ENCODE measurements at places on chromosomes 4 and X.

GRCh38 chrX:110786486-110786885 lies 9.1 kb downstream of the CHRDL1 start:
- no peak for DNase-seq

GRCh38 chr4:16261313-16261878 lies 35.1 kb upstream of the TAPT1 start:
- no peak for DNase-seq

- DNase-seq = no peak
Observed at GRCh38 chr4:22192084-22192511, 243.5 kb upstream of the KCNIP4 start.

DNA sequence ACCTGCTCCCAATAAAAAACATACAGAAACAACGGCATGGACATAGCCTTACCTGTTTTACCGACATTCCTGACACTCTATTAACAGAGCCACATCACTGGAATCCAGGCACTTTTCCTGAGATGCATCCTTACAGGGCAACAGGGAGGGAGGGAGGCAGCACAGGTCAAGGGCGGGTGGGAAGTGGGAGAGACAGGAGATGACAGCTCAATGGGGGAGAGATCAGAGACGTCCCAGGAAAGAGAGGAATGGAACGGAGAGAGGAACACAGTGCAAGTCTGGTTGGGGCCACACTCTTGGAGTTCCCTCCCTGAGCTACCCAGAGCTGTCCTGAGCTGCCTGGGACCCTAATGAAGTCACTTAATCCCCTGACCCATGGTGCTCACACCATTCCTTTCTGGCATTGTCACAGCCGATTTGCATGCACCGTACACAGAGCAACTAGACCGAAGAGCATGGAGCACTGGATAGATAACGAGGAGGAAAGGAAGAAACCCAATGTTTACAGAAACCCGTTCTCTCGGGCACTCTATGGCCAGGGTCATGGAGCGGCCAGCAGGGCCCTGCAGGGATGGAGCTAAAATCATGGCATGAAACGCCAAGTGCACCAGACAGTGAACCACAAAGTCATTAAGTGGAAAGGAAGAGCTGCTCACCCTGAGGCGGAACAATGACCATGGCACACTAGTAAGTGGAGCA lies 93.1 kb downstream of the NSUN7 start:
- no peak for DNase-seq

- no peak for DNase-seq
Observed at GRCh38 chr4:85548841-85549240, 73.9 kb downstream of the ARHGAP24 start.

DNA sequence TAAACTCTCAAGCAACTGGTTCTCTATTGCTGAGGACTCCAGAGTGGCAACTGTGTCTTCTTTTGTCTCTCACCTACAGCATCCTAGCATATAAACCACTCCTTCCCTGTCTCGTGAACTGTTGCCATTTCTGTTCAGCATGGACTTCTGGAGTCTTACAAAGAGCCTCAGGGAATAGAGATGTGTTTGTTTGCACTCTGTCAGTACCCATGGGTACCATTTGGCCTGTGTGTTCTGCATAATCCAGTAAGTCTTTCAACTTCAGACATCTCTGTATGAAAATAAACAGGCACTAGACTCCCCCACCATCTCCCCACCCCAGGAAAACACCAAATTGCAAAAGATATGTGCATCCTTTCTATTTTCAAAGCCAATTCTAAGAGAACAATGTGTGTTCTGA lies 1351.6 kb upstream of the PABPC4L start:
- DNase-seq = no peak

- DNase-seq = no peak
Observed at GRCh38 chrX:37644381-37645305, 40.9 kb upstream of the XK start.

DNA sequence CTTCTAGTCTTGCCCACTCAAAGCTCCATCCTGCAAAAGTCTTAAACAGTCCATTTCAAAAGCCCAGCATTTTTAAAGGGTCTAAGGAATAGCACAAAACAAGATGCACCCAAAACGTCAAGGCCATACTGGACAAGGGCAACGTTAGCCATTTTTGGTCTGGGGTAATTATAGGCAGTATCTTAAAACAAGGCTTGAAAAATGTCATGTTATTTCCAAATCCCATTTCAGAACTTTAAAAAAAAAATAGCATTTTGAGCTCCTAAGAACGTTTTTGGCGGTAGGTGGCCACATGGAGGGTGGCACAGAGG lies 584 bp upstream of the TMEM165 start:
- no peak for DNase-seq

- no peak for DNase-seq
Observed at GRCh38 chr4:38205261-38205660, 245.1 kb downstream of the PTTG2 start.

DNA sequence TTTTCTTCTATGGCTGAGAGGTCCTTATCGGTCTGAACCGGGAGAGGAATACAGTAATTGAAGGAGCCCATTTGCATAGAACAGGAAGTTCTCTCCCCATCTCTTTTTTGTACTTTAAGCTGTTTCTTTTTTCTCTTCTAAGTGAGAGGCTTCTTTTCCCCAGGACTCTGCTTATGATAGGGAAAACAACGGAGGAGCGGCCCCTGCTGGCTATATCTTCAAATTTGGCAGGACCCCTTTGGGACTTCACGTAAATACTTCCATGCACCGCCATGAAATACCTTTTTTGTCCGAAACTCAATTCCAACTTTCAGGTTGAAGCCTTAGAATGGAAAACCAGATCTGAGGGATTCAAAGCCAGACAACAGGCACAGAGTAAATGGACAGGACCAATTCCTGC lies 1153.0 kb upstream of the INTU start:
- DNase-seq = no peak

GRCh38 chr4:8392591-8393190 lies 47.8 kb downstream of the ACOX3 start:
- no peak for DNase-seq

GRCh38 chrX:85052636-85053343 lies 49.1 kb downstream of the APOOL start:
- no peak for DNase-seq

- DNase-seq = no peak
Observed at GRCh38 chr4:151951671-151952050, 190.9 kb upstream of the GATB start.

GRCh38 chrX:134891652-134892051 lies 99.1 kb upstream of the SMIM10 start:
- no peak for DNase-seq

DNA sequence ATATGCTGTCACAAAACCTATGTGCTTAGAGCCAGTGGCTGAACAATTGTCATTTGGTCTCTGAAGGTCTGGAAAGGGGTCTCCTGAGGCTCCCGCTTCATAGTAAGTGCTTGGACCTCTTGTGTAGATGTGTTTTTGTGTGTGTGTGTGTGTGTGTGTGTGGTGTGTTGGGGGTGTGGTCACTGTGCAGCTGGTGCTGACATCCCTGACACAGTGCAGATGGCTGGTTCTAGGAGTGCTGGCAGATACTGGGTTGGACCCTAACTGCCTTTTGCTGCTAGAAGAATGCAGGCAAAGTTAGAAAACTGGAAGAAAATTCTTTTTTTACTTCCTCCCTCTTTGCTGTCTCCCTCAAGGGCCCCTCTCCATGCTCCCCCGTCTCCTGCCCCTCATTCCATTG lies 1872.6 kb downstream of the ARAP2 start:
- DNase-seq = no peak

DNA sequence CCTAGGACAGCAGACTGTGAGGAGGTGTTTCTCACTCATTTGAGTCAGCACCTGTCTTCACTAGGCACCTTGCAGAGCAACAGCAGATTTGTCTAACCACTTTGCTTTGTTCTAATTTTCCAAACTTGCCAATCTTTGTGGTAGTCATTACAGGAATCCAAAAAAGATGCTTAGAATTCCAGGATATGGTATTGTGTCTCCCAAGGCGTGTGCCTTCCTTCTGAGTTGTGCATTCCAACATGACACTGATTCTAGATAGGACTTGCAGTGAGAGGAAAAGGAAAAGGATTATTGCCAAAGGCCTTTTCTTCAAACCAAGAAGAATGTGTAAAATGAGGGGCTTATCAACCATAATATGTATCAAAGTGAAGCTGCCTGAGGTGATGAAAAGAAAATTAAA lies 126.2 kb downstream of the MAPK10 start:
- no peak for DNase-seq

- DNase-seq = no peak
Observed at GRCh38 chrX:153867671-153868070, 18.3 kb downstream of the L1CAM start.

- DNase-seq = no peak
Observed at GRCh38 chrX:119954374-119954773, 10.8 kb upstream of the NKAP start.

- no peak for DNase-seq
Observed at GRCh38 chrX:131779741-131780140, 235.9 kb downstream of the OR13H1 start.

GRCh38 chr4:93187466-93187865 lies 641.1 kb upstream of the ATOH1 start:
- no peak for DNase-seq

GRCh38 chr4:86497980-86498862 lies 95.9 kb upstream of the PTPN13 start:
- DNase-seq = no peak

GRCh38 chrX:17529151-17529745 lies 154.2 kb downstream of the NHS start:
- DNase-seq = no peak

- DNase-seq = no peak
Observed at GRCh38 chr4:140611854-140612253, 43.1 kb upstream of the UCP1 start.

DNA sequence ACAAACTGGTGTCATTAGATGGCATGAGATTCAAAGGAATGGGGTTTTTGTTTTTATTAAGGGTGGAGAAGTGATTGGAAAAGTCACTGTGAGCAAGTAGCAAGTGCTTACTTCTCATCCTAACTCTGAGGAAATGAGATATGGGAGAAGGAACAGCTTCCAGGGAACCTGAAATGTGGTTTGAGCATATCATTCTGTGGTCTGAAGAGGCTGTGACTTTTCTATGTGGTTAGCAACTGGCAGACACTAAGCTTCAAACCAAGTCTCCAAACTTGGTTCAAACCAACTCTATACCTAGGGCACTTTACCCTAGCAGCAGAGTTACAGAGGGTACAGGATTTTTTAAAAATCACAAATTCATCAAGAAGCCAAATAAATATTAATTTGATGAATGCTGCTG lies 58.2 kb downstream of the DCLK2 start:
- DNase-seq = no peak

DNA sequence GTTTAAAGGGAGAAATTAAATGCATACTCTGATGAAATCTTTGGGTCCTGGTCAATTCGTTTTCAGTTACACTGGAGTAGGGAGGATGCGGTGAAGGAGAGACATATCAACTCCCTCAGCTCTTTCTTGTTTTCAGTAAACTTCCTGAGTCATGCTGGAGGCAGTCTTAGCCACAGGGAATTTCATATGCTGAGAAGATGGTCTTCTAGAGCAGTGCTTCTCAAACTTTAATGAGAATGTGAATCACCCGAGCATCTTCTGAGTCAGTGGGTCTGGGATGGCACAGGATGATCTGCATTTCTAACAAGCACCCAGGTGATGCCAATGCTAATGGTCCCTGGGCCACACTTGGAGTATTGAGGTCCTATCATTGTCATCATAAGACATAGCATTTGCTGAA lies 214.5 kb downstream of the KIT start:
- no peak for DNase-seq

GRCh38 chr4:87848622-87849351 lies 16.0 kb downstream of the MEPE start:
- DNase-seq = no peak

- no peak for DNase-seq
Observed at GRCh38 chrX:8845060-8845459, 43.9 kb upstream of the FAM9A start.

GRCh38 chr4:144411700-144412099 lies 234.3 kb upstream of the HHIP start:
- no peak for DNase-seq

- no peak for DNase-seq
Observed at GRCh38 chrX:137430301-137430700, 135.6 kb upstream of the ZIC3 start.

- no peak for DNase-seq
Observed at GRCh38 chrX:85052205-85052604, 48.5 kb downstream of the APOOL start.

GRCh38 chr4:56375458-56375857 lies 11.8 kb downstream of the AASDH start:
- DNase-seq = no peak

GRCh38 chrX:134661295-134661694 lies 3.0 kb upstream of the PLAC1 start:
- DNase-seq = no peak

GRCh38 chr4:74531963-74532794 lies 87.2 kb downstream of the AREG start:
- no peak for DNase-seq
